ENCODE measurements at places on chromosomes 6 and 20. TPM values are rescaled to one million over a fixed set of nuclear protein-coding genes. Genes with fewer than 3 reads are reported as not detected.
A peak's percentile ranks its signal among the peaks of the same experiment; 100 is the strongest.

GRCh38 chr20:34578025-34578424 lies 19.5 kb downstream of the MAP1LC3A start:
- DNase-seq, result no peak

Gene CTSA
- total RNA-seq, result 83.0 TPM

DNA sequence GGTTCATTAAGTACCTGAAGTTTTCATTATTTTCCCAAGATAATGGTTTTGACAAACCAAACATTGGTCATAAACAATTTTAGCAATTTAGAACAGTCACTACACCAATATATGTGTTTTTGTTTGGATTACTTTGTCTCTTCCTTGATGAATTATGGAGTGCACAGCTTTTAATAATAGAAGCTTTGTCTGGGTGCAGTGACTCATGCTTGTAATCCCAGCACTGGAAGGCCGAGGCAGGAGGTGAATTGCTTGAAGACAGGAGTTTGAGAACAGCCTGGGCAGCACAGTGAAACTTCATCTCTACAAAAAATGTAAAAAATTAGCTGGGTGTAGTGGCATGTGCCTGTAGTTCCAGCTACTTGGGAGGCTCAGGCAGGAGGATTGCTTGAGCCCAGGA lies 89.4 kb upstream of the ANKEF1 start:
- no peak for DNase-seq

Gene DOK5
- total RNA-seq, result 5.3 TPM

Gene FOXA2
- not detected for total RNA-seq

GRCh38 chr6:87901613-87902012 lies 146.0 kb upstream of the SPACA1 start:
- DNase-seq, result no peak

GRCh38 chr6:140178520-140178919 lies 804.1 kb upstream of the CITED2 start:
- no peak for DNase-seq

DNA sequence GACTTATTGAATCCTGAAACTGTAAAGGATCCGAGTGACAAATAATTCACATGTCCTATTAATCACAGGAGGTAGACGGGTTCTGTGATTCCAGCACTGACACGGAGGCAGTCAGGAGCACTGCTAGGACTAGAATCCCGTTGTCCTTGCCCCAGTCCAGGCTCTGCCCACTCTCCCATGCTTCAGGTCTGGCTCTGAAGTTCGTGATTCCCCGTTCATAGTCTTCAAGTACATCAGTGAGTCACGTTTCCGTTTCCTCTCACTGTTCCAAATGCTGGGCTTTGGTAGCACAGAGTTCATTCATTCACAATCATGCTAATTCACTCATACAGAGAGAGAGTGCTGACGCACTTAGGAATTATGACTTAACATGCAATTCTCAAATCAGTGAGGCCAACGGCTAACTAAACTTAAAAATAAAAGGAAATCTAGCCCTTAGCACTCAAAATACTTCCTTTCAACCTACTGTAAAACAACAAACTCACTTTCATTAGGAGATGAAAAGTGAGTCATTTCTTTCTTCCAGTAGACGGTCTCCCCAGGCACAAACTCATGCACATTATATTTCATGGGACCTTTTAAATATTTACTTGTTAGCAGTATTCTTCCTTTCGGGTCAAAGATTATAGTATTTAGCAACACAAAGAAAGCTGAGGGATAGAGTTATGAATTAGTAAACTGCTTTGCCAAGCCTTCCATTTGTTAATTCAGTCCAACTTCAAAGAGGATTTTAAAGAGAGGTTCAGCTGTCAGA lies 94.0 kb upstream of the NHSL1 start:
- DNase-seq, result peak; percentile 70

DNA sequence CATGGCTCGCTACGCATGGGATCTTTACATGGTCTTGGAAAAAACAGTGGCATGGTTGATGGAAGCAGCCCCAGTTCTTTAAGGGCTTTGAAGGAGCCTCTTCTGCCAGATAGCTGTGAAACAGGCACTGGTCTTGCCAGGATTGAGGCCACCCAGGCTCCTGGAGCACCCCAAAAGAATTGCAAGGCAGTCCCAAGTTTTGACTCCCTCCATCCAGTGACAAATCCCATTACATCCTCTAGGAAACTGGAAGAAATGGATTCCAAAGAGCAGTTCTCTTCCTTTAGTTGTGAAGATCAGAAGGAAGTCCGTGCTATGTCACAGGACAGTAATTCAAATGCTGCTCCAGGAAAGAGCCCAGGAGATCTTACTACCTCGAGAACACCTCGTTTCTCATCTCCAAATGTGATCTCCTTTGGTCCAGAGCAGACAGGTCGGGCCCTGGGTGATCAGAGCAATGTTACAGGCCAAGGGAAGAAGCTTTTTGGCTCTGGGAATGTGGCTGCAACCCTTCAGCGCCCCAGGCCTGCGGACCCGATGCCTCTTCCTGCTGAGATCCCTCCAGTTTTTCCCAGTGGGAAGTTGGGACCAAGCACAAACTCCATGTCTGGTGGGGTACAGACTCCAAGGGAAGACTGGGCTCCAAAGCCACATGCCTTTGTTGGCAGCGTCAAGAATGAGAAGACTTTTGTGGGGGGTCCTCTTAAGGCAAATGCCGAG lies 78.2 kb downstream of the ASXL1 start:
- no peak for DNase-seq

- DNase-seq, result no peak
Measured at GRCh38 chr20:19756761-19757486, 1.1 kb upstream of the RIN2 start.
